ENCODE measurements at places on chromosomes 11 and 22. TPM values are rescaled to one million over a fixed set of nuclear protein-coding genes. Genes with fewer than 3 reads are reported as not detected.

- DNase-seq, result no peak
These were observed 32.9 kb upstream of the KLHL35 start for GRCh38 chr11:75465701-75466531.

GRCh38 chr22:48981371-48982061 is 846.2 kb downstream of the BRD1 start:
- no peak for DNase-seq

GRCh38 chr11:21727102-21727501 is 465.8 kb upstream of the ANO5 start:
- no peak for DNase-seq

- no peak for DNase-seq
These were observed 62.6 kb downstream of the CWC15 start for GRCh38 chr11:94910779-94911178.

- DNase-seq, result peak; percentile 39
These were observed 5.6 kb upstream of the SH3BP1 start for GRCh38 chr22:37633625-37634416.

DNA sequence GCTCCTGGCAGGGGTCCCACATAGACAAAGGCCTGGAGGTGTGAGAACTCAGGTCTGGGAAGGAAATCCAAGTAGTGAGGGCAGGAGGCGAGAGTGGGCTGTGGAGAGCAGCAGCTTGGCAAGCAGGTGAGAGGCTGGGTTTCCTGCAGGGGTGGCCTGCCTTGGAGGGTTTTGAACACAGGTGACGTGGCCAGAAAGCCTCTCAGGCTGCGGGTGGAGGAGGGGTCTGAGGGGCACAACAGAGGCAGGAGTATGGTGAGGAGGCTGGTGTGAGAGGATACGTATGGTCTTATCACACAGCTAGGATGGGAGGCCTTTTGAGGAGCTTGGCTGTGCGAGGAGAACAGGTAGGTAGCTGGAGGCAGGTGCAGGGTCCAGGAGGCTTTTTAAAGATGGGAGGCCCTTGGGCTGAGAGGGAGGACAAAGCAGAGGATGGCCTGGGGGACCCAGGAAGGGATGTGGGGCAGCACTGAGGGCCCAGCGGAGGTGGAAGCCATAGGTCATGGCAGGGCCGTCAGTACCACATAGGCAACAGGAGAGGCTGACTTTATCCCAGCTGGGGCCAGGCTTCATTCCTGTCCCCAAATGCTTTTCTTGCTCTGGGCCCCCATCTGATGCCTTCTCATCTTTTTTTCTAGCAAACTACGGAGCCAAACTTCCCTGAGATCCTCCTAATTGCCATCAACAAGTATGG is 84.4 kb downstream of the MYO7A start:
- no peak for DNase-seq

GRCh38 chr11:59769111-59769510 is 13.9 kb downstream of the STX3 start:
- no peak for DNase-seq

- no peak for DNase-seq
These were observed 706.9 kb downstream of the METTL15 start for GRCh38 chr11:28815110-28815509.

DNA sequence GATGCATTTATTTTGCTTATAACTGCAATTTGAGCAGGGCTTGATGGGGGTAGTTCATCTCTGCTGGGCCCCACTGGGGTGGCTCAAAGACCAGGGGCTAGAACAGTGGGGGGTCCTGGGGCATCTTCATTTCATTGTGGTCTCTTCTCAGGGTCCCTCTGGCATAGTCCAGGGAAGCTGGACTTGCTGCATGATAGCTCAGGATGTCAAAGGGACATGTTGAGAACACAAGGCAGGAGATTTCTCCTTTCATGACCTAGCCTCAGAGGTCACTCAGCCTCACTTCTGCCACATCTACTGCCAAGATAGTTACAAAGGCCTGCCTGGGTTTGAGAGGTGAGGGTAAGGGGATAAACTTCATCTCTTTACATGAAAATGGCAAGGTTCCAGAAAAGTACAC is 89.5 kb downstream of the CWC15 start:
- DNase-seq, result no peak

- no peak for DNase-seq
These were observed 17.8 kb upstream of the PIM3 start for GRCh38 chr22:49942565-49943404.

DNA sequence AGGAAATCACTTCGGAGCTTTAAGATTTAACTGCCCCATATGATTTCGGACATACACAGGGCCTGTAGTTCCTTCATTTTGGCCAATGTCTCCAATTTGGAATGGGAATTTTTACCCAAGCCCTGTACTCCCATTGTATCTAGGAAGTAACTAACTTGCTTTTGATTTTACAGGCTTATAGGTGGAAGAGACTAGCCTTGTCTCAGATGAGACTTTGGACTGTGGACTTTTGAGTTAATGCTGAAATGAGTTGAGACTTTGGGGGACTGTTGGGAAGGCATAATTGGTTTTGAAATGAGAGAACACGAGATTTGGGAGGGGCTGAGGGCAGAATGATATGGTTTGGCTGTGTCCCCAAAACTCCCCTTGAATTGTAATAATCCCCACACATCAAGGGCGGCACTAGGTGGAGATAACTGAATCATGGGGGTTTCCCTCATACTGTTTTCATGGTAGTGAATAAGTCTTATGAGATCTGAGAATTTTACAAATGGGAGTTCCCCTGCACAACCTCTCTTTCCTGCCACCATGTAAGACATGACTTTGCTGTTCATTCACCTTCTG is 130.5 kb downstream of the LARGE1 start:
- no peak for DNase-seq

GRCh38 chr22:20465759-20466077 is 28.1 kb upstream of the SCARF2 start:
- DNase-seq, result peak; percentile 20

DNA sequence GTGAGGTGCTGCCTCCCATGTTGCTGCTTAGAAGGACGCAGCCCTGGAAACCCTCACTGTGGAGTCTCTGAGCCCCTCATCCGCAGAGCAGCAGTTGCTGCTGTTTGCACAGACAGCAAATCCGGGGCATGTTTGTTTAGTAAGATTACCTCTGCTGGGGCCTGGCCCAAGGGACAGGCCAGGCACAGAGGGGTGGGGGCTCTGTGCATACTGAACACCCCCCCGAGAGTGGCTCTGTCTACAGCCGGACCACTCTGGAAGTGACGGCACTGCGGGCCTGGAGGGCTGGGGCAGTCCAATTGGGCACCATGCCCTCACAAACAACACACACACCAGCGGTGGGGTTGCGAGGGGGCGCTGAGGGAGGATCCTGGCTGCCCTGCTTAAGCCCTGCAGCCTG is 22.9 kb upstream of the CCDC188 start:
- DNase-seq, result no peak

- no peak for DNase-seq
These were observed 90.4 kb upstream of the YWHAH start for GRCh38 chr22:31853736-31854495.

DNA sequence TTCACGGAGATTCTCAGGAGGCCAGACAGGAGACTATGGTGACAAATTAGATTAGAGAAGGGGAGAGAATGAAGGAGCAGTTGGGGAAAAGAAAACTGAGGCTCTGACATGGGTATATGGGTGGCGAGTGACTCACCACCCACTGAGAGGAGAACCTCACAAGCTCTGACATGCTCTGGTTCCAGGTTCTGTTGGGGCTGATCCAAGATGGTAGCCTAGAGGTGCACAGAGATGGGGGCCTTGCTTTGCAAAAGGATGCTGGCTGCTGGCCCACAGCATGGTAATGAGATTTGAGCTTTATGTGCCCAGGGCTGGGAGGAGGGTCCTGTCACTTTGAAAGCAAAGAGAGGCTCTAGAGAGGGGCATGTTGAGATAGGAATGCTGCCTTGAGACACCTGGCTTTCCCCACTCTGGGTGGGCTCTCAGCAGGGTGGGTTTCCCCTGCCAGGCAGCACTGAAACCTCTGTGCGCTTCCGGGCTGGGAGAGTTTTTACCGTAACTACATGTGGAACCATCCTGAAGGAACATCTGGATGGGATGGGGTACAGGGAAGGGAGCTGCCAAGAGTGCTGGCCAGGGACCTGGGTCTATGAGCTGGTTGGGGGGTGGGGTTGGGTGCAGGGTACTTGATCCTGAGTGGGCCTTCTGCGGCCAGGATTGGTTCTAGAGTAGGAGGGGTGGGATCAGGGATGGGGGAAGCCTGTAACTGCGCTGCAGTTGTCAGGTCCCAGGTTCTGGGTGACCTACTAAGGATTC is 1.2 kb upstream of the GRK2 start:
- DNase-seq, result no peak

DNA sequence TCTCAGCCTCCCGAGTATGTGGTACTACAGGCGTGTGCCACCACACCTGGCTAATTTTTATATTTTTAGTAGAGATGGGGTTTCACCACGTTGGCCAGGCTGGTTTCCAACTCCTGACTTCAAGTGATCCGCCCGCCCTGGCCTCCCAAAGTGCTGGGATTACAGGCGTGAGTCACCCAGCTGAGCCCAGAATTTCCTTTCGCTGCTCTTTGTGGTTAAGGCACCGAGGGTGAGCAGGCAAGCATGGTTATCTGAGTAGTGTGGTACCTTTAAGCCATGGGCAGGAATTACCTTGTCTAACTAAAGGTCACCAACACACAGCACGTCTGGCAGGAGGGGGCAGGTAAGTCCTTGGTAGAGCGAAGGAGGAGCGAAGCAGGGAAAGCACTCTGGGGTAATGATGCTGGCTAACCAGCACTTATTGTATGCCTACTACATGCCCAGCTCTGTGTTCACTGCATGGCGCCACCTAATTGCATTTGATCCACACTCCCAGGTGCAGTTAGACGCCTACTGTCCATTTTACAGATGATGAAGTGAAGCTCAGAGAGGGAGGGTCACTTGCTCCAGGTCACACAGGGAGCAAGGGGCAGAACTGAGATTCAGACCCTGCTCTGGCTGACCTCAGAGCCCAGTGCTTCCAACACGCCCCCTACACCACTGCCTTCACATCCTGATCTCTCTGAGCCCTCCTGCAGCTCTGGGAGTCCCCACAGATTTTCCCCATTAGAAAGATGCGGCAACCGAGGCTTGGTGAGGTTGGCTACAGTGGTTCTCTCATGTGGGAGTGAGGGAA is 45.7 kb downstream of the TRIOBP start:
- DNase-seq, result no peak

PANX2 gene
- total RNA-seq, result not detected

SLC6A5 gene
- total RNA-seq, result not detected

CHRM1 gene
- total RNA-seq, result not detected

SLC5A4 gene
- total RNA-seq, result not detected

All from CD4-positive, CD25-positive, alpha-beta regulatory T cell (primary cell).